Nephron progenitor cell (in vitro differentiated cells): ENCODE measurements at places on chromosomes 11 and 22.

DNA sequence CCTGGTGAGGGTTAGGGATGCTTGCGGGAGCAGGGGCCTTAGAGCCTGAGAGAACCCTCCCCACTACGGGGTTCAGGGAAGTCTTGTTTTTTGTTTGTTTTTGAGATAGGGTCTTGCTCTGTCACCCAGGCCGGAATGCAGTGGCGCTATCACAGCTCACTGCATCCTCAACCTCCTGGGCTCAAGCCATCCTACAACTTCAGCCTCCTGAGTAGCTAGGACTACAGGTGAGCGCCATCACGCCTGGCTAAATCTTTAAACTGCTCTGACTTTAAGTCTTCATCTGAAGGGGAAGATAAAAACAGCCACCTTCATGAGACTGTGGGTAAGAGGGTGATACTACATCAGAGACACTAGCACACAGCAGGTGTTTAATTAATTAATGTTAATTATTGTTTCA is 28.5 kb downstream of the SERPIND1 start:
- DNase-seq: no peak

DNA sequence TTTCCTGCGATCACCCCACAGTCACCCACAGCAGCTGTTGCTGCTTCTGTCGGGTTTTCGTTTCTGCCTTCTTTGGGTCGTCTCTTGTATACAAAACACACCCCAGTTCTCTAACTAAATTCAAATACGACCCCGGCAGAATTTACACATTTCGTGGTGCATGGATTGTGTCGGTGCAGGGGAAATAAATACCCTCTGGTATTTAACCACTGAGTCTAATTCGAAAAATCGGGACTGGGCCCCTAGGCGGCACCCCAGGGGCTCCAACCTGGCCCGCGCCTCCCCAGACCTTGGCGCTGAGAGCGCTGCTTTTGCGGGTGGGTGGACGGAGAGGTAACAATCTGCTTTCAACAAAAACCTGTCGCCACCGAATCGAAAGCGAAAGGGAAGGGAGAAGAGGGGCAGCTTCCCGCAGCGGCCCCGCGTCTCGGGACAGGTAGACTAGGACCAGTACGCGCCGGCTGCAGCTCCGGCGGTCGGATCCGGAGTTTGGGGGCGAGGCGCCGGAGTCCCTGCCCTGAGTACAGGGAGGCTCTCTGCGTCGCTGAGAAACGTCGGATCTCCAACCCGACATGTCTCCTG is 4.4 kb downstream of the ALX4 start:
- DNase-seq: peak; percentile 42

- no peak for DNase-seq
Measured at GRCh38 chr11:36953976-36954375, 355.9 kb upstream of the RAG2 start.

GRCh38 chr22:32684822-32685187 is 116.7 kb upstream of the TIMP3 start:
- no peak for DNase-seq

- no peak for DNase-seq
Measured at GRCh38 chr22:32754413-32755041, 47.0 kb upstream of the TIMP3 start.

GRCh38 chr11:118168751-118169150 is 7.7 kb downstream of the SCN2B start:
- no peak for DNase-seq

DNA sequence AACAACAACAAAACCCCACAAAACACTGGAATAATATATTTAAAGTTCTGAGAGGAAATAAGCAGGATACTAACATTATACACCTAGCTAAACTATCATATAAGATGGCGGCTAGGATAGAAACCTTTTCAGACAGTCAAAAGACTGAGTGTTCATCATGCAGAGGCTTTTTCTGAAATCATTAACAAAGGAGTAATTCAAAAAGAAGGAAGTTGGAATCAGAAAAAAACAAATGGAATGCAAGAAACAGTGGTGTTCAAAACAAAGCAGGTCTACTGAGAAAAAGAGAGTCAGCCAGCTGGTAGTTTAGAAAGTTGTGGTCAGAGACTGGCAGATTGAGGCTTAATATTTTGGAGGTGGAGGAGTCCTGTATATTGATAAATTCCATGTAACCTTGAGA is 30.1 kb upstream of the ZBTB44 start:
- no peak for DNase-seq

GRCh38 chr11:130269326-130269943 is 45.3 kb downstream of the ZBTB44 start:
- DNase-seq: no peak

- DNase-seq: no peak
Measured at GRCh38 chr11:78647266-78647915, 72.7 kb upstream of the NARS2 start.

DNA sequence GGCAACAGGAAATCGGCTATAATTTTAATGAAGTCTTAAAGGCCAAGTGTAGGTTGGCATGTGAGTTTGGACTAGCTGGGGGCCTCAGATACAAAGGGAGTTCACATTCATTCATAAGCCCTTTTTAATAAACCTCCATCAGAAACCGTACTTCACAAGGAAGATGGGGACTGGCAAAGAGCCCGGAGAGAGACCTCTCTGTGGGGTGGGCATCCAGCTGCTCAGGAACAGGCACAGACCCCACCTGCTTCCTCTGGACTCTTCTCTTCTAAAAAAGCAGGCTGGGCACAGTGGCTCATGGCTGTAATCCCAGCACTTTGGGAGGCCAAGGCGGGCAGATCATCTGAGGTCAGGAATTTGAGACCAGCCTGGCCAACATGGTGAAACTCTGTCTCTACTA is 3.9 kb upstream of the ARFGAP3 start:
- no peak for DNase-seq

- DNase-seq: no peak
Measured at GRCh38 chr11:34318111-34319037, 39.4 kb downstream of the ABTB2 start.

DNA sequence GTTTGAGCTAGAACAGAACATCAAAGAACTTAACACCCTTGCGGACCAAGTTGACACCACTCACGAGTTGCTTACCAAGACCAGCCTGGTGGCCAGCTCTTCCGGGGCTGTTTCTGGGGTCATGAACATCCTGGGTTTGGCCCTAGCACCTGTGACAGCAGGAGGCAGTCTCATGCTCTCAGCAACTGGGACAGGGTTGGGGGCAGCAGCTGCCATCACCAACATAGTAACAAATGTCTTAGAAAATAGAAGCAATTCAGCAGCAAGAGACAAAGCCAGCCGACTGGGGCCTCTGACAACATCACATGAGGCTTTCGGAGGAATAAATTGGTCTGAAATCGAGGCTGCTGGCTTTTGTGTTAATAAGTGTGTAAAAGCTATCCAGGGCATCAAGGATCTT is 8.7 kb downstream of the APOL5 start:
- DNase-seq: no peak

DNA sequence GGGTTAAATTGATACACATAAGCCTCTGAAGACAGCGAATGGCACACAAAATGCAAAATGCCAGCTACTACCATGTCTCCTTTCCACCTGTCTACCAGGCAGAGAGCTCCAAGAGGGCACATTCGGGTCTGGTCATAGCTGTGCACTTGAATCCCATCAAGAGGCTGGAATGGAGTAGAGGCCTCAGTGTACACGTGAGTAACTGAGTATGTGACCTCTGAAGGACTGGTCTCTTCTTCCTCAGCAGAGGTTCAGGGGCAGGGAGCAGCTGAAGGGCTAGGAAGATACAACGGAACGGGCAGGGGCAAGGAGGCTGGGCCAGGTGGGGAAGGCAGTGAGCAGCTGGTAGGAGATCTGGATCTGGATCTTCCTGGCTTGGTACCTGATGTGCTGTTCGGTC is 56.3 kb upstream of the PHOX2A start:
- DNase-seq: no peak

DNA sequence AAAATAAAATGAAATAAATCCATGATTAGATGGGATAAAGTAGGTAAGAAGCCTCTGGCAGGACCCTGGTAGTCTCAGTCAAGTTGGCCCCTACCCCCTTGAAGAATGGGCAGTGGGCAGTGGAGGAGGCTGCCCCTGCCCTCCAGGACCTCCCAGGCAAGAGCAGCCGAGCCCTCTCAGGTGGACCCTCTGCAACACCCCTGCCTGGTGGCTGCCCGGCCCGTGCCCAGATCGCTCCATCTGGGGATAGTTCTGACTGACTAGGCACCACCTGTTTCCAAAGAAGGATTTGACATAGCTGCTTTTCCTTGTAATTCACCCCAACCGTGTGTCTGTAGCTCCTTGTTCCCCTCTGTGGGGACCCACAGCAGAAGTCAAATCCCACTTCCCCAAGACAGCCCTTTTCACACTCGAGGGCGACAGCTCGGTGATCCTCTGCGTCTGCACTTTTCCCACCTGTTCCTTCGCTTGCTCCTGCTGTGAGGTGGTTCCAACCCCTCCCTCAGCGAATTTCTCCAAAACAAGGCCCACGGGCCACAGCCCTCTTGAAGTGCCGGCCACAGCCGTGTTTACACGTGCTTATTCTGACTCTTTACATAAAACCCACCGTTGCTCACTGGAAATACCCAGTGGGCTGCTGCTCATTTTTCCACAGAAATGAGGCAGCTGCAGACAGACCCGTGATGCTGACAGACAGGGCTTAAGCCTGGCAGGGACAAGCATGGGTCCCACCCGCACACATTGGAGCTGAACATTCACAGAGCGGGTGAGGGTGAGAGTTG is 5.5 kb upstream of the TMPRSS13 start:
- no peak for DNase-seq

DNA sequence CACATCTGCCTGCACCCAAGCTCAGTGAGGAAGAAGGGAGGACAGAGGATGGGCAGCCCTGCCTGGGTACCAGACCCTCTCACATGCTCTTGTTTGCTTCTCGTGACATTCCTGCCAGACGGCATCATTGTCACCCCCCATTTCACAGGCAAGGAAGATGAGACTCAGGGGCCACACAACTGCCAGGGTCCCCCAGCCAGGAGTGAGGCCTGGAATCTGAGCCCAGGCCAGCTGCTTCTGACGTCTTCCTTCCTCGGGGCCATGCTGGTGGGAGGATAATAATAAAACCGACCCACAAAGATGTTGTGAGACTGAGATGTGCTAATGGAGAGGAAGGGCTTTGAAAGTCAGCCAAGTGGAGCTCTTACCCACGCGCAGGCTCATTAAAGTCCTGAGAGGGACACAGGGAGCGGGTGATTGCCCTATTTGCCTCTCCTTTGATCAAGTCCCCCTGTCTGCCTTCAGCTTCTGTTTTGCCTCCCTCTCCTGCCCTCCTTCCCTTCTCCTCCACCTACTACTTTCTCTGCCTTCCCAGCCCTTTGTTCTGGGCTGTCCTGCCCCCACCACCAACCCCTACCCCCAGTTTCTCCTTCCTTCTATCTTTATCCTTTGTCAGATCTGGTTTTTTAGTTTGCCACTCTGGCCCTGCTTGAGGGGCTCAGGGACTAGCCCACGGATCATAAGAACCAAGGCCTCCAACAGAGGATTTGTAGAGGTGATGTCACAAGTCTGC is 62.7 kb downstream of the MCM5 start:
- DNase-seq: no peak

GRCh38 chr11:36389811-36390210 is 93.7 kb downstream of the PRR5L start:
- no peak for DNase-seq

GRCh38 chr11:46663277-46663940 is 37.0 kb downstream of the ARHGAP1 start:
- no peak for DNase-seq
